ENCODE measurements at places on chromosomes 7 and 10.

DNA sequence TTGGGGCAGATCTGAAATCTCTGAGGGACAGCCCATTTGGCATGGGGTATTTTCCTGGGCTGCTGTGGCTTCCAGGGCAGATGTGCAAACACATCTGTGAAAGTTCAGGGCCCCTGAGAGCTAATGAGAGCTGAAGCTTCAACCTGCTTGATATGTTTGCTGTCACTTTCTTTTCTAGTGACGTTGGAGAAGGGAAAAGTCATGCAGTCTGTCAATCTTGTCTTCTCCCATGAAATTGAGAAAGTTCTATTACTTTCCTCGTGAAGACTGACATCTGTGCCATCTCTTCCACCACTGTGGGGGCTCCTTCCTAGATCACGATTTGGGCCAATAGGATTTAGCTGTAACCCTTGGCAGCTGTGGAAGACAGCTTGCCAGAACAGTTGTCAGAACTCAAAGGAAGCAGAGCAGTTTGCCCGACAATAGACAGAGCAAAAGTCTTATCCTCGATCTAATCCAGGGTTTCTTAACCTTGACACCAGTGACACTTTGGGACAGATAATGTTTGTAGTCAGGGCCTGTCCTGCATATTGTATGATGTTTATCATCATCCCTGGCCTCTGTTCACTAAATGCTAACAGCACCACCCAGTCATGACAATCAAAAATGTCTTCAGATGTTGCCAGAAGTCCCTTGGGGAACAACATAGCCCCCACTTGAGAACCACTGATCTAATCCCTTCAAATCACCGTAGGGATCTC lies 586.5 kb downstream of the LRMDA start:
- no peak for DNase-seq

DNA sequence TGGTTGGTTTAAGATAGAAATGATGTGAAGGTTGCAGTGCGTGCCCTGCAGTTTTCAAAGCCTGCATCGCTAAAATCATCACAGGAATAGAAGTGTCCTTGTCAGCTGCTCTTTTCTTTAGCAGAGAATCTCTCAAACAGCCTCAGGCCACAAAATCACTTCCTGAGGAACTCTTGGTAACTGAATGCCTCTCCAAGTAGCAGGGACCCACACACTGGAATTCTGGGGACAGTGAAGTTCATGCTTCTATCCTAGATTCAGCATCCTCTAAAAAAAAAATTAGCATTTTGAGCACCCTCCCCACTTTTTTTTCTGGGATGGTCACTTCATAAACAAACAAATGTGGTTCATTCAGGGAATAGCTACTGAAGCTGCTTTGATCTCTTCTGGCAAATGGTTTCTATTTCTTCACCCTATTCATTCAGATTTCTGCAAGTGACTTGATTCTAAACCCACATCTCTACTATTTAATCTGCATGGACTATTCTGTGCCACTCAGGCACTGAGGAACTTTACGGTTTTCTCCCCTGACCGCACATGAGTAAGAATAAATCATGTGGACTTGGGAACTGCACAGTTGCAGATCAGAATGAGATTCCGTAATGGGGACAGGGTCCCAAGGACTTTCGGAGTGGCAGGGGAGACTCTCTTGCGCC lies 306.9 kb downstream of the FRMD4A start:
- DNase-seq = no peak

DNA sequence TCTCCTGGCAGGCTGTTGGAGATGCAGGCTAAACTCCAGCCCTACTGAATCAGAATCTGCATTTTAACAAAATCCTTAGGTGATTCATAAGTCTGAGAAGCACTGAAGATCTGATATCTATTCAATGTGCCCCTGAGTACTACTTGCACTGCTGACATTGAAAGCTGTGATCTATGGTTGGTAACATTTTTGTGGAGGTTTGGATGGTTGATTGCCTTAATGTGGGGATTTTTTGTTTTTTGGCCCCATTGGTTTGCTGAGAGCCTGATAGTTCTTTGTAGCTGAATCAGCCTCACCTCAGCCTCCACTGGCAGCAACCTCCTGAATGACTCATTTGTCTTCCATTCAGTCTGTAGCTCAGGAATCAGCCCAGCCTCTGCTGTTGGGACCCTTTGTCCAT lies 14.7 kb upstream of the LRRN3 start:
- no peak for DNase-seq

GRCh38 chr10:114680543-114681117 lies 22.6 kb upstream of the ABLIM1 start:
- DNase-seq = no peak

DNA sequence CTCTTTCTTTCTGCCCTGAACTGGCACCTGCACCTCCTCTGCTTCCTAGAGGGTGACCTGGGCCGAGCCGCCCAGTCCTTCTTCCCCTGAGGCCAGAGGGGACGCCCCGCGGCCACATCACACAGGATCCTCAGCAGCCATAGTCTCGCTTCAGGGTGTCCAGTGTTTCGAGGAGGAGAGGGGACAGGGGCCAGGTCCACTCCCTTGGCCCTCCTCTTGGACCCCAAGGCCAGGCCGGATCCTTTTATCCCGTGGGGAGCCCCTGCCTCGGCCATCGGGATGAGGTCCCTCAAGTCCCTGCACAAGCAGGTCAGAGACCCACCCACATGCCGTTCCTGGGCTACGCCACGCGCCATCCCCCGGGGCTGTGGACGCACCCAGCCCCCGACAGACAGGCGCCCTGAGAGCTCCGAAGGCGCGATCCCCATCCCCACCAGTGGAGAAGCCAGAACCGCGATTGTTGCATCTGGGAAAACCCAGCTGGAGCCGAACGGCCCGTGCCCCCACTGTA lies 3.6 kb downstream of the BHLHA15 start:
- no peak for DNase-seq

DNA sequence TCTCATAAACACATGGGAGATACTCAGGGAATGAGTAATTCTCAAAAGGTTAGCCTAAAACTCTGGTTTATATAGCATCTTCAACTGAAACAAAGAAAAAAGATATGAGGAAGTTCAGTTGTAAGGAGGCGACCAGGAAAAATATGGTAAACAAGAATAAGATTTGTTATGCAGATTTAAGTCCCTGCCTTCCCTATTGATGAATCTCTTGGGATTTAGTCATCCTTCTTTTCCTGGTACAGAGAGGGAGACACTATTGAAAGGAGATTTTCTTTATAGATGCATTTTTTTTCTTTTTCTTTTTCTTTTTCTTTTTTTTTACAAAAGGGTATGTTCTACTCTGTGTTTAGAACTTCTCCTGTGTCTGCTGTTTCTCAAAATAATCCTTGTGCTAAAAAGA lies 557.5 kb downstream of the DNAJB9 start:
- DNase-seq = no peak

DNA sequence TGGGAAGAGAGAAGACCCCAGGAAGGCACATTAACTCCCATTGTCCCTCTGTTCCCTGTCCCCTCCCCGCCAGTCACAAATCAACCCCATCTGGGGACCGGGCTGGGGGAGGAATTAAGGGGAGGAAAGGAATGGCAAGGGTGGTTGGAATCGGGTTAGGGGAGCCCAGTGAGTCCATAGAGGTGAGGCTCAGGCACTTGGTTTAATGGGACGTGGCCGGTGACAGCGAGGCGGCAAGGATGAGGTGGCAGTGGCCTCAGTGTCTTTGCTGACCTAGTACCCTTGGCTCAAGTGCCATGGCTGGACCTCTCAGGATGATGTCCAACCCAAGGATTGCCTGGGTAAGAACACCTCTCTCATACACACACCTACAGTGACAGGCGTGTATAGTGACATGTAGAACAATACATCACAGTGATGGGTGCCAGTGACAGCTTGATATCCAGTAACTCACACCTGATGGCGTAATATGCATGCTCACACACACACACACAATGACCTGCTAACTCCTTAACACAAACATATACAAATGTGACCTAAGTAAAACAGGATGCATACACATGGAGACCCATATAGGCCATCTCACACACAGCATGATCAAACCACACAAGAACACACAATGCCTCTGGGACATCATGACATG lies 12.3 kb downstream of the KCNIP2 start:
- DNase-seq = no peak

DNA sequence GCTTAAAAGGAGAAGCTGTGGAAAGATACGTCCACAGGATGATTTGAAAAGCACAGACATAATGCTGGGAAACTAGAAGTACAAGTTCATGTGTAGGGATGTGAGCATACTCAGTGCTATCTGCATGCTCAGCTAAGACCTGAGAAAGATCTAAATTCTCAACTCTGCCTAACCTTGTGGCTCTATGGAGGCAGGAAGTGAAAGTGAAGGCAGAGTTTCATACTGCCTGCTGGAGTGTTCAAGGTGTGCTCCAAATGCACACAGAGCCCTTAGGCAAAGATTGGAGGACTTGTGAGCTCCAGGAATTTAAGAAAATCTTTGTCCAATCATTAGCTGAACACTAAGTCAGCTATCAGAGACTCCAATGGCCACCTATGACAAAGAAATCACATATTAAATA lies 190.9 kb downstream of the RNLS start:
- DNase-seq = no peak

GRCh38 chr10:127088908-127089307 lies 107.5 kb downstream of the INSYN2A start:
- no peak for DNase-seq

GRCh38 chr7:4613846-4614548 lies 68.1 kb upstream of the FOXK1 start:
- no peak for DNase-seq

GRCh38 chr7:149184274-149184673 lies 11.1 kb upstream of the ZNF282 start:
- DNase-seq = no peak

DNA sequence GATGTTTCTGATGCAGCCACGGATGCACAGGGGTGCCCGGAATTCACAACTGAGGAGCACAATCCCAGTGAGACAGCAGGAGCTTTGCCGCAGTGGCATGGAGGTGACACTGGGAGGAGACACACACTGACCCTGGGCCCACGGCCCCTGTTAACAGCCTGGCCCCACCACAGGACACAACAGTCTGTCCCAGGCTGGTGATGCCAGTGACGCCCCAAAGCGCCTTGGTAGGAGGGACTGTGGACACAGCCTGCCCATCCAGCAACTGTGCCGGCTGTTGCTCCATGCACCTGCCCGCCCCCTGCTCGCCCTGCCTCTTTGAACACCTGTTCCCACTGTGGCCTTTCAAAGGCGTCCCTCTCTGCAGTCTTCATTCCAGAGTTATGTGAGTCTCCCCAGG lies 49.8 kb downstream of the KLF6 start:
- no peak for DNase-seq

GRCh38 chr10:1187151-1187854 lies 131.1 kb downstream of the WDR37 start:
- no peak for DNase-seq

GRCh38 chr10:64286533-64286932 lies 765.3 kb downstream of the REEP3 start:
- DNase-seq = no peak

- no peak for DNase-seq
These were observed 107.9 kb downstream of the JCAD start for GRCh38 chr10:29951441-29951931.

DNA sequence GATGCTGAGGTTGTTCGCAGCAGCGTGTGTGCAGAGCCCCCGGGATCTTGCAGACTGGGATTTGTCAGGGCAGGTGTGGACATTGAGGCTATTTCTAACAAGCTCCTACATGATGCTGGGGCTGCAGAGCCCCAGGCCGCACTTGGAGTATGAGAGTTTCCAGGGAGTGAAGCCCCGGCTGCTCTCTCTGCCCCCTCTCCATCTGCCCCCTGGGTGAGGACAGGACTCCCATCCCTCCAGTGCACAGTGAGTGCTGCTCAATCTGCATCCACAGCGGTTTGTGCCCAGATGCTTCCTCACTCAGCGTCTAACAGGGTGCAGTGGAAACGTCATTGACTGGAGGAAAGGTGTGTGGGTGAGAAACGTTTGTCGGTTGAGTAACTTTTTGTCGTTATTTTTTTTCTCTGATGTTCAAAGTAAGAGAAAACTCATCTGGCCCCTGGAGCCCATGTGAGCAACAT lies 25.3 kb downstream of the IL2RA start:
- DNase-seq = no peak

GRCh38 chr7:139699640-139700504 lies 77.9 kb downstream of the HIPK2 start:
- no peak for DNase-seq

DNA sequence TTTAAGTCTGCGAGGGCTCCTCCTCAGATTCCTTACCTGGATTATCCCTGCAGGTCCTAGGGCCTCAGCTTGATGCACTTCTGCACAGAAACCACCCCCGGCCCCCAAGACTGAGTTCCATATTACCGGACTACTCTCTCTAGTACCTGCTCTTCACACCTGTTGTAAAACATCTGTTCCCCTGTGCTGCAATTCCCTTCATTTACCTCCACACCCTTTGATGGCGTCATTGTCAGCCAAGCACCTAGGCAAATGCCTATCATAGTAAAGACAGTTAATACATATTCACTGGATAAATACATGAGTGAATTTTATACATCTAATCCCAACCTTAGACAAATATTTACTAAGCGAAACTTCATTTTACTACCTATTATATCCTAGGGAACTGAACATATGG lies 275.5 kb downstream of the PLXDC2 start:
- DNase-seq = no peak

- no peak for DNase-seq
These were observed 218.3 kb downstream of the SEMA3A start for GRCh38 chr7:83976302-83976701.

- DNase-seq = no peak
These were observed 16.6 kb upstream of the ITIH2 start for GRCh38 chr10:7686351-7687171.

DNA sequence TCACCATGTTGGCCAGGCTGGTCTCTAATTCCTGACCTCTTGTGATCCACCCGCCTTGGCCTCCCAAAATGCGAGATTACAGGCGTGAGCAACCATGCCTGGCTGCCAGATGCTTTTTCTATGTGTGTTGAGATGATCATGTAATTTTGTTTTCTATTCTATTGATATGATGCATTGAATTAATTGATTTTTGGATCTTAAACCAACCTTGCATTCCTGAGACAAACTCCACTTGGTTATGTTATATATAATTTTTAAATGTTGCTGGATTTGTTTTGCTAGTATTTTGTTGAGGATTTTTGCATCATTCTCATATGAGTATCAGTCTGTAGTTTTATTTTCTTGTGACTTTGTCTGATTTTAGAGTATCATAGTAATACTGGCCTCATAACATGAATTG lies 192.8 kb downstream of the ADK start:
- DNase-seq = no peak

GRCh38 chr10:71371750-71372166 lies 25.0 kb upstream of the CDH23 start:
- DNase-seq = no peak

DNA sequence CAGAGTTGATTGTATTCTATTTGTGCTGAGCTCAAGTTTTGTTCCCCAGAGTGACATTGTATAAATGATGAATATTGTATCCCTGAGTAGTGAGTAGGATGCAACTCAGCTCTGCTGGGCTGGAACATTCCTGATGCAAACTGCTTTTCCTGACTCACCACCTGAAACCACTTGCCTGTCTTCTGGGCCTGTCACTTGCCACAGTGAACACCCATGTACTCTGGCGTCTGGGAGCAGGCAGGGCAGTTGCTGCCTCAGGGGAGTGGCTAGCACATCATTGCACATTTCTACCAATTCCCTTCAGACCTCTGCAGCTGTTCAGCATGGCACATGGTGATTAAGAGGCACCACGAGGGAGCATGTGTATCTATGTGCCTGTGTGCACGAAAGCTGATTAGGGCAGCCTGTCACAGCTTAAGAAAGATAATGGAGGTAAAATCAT lies 157.3 kb downstream of the SND1 start:
- DNase-seq = no peak

- DNase-seq = no peak
These were observed 148.6 kb upstream of the PDE1C start for GRCh38 chr7:32218741-32219288.

All from right kidney (tissue), 9 donors.